T-cell (primary cell): ENCODE measurements at places on chromosomes 2 and 18. TPM values are rescaled to one million over a fixed set of nuclear protein-coding genes. Genes with fewer than 3 reads are reported as not detected.

Gene ST3GAL5
- 31.9 TPM for total RNA-seq

Gene APOB
- not detected for total RNA-seq

Gene ANO7
- 0.53 TPM for total RNA-seq

Gene UGT1A10
- total RNA-seq, result not detected

GRCh38 chr2:126933711-126934091 is 35.0 kb downstream of the TEX51 start:
- H3K4me1 ChIP-seq, result no peaks in the 10 kb centered on the region
- H3K27ac ChIP-seq, result no peak overlapping the region
- no peak for DNase-seq
- H3K4me3 ChIP-seq, result no peak overlapping the region

- H3K4me3 ChIP-seq, result no peak overlapping the region
- H3K36me3 ChIP-seq, result no peaks in the 10 kb centered on the region
- DNase-seq, result no peak
- H3K27ac ChIP-seq, result no peak overlapping the region
- H3K4me1 ChIP-seq, result peaks cover 28% of the 10 kb centered on the region
- H3K27me3 ChIP-seq, result no peaks in the 10 kb centered on the region
Observed at GRCh38 chr2:239303711-239304532, 96.9 kb downstream of the HDAC4 start.

GRCh38 chr2:191030521-191031154 is 16.7 kb upstream of the STAT1 start:
- H3K4me1 ChIP-seq, result peaks cover 17% of the 10 kb centered on the region
- peak overlapping the region; percentile 70 for H3K27ac ChIP-seq
- H3K27me3 ChIP-seq, result no peaks in the 10 kb centered on the region
- DNase-seq, result peak; percentile 47
- no peaks in the 10 kb centered on the region for H3K36me3 ChIP-seq
